ENCODE measurements at places on chromosomes 5 and 9. TPM values are rescaled to one million over a fixed set of nuclear protein-coding genes. Genes with fewer than 3 reads are reported as not detected.

Gene C9
- 0.18 TPM for total RNA-seq

Gene GLT6D1
- total RNA-seq = not detected

Gene SLC27A6
- 0.28 TPM for total RNA-seq

Gene CDC14B
- 22.8 TPM for total RNA-seq

Gene GRM6
- total RNA-seq = not detected

Gene ITK
- total RNA-seq = under 0.01 TPM

Gene MIER3
- 12.2 TPM for total RNA-seq

Gene FRRS1L
- 0.09 TPM for total RNA-seq

Gene LRRC14B
- not detected for total RNA-seq

Gene SPARC
- total RNA-seq = 3,185 TPM

Gene WNT8A
- not detected for total RNA-seq

Gene DDX4
- total RNA-seq = not detected

Gene NDUFB6
- 52.5 TPM for total RNA-seq

Gene SLC23A1
- total RNA-seq = under 0.01 TPM

Gene TMEM232
- 3.4 TPM for total RNA-seq

Gene DIRAS2
- total RNA-seq = 6.7 TPM

Gene FCN2
- total RNA-seq = not detected

Gene PAEP
- total RNA-seq = not detected

Gene ANKRD33B
- total RNA-seq = 8.4 TPM

Gene PCDHA3
- total RNA-seq = 0.28 TPM

Gene FOXD4L6
- 0.09 TPM for total RNA-seq

Gene TLX3
- total RNA-seq = not detected

Gene HNRNPA0
- 13.8 TPM for total RNA-seq

Gene NRARP
- 0.09 TPM for total RNA-seq

Gene TMEM215
- total RNA-seq = not detected

Gene GGTA1
- not detected for total RNA-seq

Gene CYLC2
- not detected for total RNA-seq

Gene IL31RA
- 0.71 TPM for total RNA-seq

Gene PCA3
- total RNA-seq = not detected

Gene CEP72
- total RNA-seq = 2.0 TPM

Gene TAF1L
- not detected for total RNA-seq

Gene MEF2C
- total RNA-seq = 4.7 TPM

Gene PDGFRB
- total RNA-seq = 121 TPM

Gene SVEP1
- 134 TPM for total RNA-seq

Gene ABCA1
- total RNA-seq = 232 TPM

Gene TPD52L3
- not detected for total RNA-seq
